Activated T-helper 1 cell treated with anti-CD3 and anti-CD28 coated beads, Interleukin-12 subunit alpha, Interleukin-12 subunit beta, Interleukin-2, Interleukin-4 antibody, amounts not matched to agents 30 ng/mL and 10 ng/mL and 1 ng/mL, durations not matched to agents 14 hours and 24 hours and 36 hours (primary cell): ENCODE measurements at places on chromosomes 3 and 15.

DNA sequence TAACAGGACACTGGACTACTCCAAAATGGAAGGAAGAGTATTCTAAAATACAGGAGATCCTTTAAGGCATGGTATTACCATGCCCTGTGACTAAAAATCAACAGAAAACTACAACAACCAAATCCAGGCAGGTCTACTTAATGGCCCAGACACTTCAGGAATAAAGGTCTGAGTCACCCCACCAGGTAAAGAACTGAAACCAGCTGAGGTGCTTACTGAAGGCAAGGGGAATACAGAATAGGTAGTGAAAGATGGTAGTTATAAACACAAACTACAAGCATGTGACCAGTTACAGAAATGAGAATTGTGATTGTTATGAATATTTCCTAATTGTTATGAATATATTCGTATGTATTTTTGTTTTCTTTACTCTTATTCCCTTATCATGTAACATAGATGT, 13.4 kb downstream of the IFT57 start:
- H3K27me3 ChIP-seq: no peaks in the 10 kb centered on the region
- no peak overlapping the region for H3K27ac ChIP-seq
- no peak overlapping the region for H3K4me3 ChIP-seq
- peaks cover 13% of the 10 kb centered on the region for H3K4me1 ChIP-seq
- peaks cover 21% of the 10 kb centered on the region for H3K36me3 ChIP-seq

- H3K27ac ChIP-seq: no peak overlapping the region
- H3K36me3 ChIP-seq: no peaks in the 10 kb centered on the region
- no peaks in the 10 kb centered on the region for H3K4me1 ChIP-seq
- no peaks in the 10 kb centered on the region for H3K27me3 ChIP-seq
Observed at GRCh38 chr3:64291956-64292355, 66.7 kb upstream of the PRICKLE2 start.

- H3K27me3 ChIP-seq: no peaks in the 10 kb centered on the region
- H3K4me3 ChIP-seq: no peak overlapping the region
- DNase-seq: no peak
Observed at GRCh38 chr3:183924956-183925355, 40.3 kb upstream of the PARL start.

DNA sequence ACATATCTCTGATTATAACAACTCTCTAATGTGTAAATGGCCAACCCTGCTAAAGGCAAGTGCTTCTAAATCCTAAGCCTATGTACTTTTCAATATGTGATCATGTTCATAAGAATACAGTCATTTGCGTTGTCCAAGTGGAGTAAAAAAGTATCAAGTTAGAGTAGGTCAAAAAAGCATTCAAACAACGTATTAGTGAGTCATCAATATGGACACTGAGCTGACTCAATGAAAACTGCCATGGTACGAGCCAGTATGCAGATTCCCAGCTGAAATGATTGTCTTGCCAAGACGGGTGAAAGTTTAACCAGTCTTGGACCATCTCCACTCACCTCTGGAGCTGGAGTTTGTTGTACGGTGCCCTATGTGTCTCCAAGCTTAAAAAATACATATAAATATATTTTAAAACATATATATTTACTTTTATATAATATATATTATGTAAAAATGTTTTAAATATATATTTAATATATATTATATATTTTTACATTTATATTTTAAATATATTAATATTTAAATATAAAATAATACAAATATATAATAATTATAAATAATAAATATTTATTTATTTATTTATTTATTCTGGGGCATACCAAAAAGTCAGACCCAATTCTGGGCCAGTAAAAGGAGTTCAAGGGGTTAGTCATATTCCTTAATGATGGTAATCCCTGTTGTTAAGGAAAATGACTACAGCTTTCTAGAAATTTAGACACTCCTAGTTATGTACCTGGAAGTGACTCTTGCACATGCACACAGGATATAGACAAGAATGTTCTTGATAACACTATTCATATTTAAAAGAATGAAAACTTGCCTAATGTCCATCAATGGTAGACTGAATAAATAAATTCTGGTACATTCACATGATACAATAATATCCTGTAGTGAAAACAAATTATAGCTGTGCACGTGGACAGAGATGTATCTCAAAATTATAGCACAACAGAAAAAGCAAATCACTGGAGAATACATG, 27.2 kb downstream of the PLSCR4 start:
- H3K27ac ChIP-seq: no peak overlapping the region
- H3K36me3 ChIP-seq: no peaks in the 10 kb centered on the region
- peaks cover 4% of the 10 kb centered on the region for H3K27me3 ChIP-seq
- no peaks in the 10 kb centered on the region for H3K4me1 ChIP-seq

GRCh38 chr3:116939091-116939490, 229.5 kb downstream of the TUSC7 start:
- no peak overlapping the region for H3K27ac ChIP-seq
- H3K27me3 ChIP-seq: no peaks in the 10 kb centered on the region
- H3K36me3 ChIP-seq: no peaks in the 10 kb centered on the region
- no peak for DNase-seq
- H3K4me1 ChIP-seq: no peaks in the 10 kb centered on the region
